ENCODE measurements at places on chromosomes 16 and 17.
A peak's percentile ranks its signal among the peaks of the same experiment; 100 is the strongest.

GRCh38 chr17:58364270-58364942 lies 12.4 kb upstream of the SUPT4H1 start:
- no peak for DNase-seq

DNA sequence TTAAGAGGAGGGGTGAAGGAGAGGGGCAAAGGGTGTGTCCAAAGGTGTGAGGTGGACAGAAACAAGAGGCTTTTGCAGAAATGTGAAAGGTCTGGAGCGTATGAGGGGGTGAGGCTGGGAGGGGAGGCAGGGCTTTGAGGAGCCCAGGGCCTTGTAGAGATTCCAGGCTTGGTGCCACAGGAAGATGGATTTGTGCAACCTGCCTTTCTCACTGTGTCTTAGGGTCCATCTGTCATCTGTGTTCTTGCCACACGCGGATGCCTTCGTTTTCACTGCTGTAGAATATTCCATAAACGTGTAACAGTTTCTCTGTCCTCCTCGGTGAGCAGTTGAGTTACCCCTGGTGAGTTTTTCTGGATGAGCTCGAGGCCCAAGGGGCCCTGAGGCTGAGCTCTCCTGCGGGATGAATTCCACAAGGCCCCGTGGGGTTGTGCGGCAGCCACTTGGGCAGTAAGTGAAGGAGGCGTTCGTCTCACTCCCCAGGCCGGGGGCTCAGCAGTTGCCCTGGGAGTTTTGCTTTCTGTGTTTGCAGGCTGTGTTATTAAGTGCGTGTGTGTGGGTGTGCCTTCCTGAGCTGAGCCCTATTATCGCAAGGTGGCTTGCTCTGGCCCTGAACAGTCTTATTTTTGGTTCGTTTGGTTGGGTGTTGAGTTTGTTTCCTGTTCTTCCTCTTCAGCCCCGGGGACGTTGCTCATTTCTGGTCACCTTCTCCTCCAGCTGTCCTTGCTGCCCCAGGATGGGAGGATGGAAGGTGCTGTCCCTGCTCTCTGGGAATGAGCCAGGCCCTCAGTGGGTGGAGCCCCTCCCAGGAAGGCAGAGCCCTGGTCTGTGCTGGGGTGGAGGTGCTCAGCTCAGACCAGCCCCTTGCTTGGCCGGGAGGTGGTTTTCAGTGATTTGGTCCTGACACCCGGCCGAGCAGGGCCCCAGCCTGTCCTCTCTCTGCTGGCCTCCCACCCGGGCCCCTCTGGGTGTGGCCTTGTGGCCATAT lies 28.4 kb downstream of the BAIAP2 start:
- no peak for DNase-seq

- peak; percentile 17 for DNase-seq
Measured at GRCh38 chr17:2693561-2694380, 17.8 kb downstream of the CLUH start.

DNA sequence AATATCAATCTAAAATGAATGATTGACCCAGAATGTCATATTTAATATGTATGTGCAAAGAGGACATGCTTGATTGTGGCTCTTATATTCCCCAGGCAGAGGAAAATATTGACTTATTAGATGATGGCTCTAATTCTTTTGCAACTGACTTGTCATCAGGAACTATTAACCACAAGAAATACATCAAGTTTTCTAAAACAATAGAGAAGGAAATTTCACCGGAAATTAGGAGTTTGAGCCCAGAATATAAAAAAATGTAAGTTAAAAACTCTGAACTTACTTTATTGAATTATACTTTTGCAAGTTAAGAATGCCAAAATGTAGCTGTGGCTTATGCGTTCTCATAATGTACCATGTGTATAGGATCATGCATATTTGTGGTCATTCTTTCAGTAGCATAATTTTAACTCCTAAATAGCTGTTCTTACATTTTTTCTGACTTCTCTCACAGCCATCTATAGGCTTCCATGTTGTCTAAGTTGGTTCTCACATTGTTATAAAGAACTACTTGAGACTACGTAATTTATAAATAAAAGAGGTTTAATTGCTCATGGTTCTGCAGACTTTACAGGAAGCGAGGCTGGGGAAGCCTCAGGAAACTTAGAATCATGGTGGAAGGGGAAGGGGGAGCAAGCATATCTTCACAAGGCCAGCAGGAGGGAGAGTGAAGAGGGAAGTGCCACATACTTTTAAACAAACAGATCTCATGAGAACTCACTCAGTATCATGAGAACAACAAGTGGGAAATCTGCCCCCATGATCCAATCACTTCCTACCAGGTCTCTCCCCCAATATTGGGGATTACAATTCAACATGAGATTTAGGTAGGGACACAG lies 11.6 kb downstream of the EFCAB13 start:
- DNase-seq = no peak

DNA sequence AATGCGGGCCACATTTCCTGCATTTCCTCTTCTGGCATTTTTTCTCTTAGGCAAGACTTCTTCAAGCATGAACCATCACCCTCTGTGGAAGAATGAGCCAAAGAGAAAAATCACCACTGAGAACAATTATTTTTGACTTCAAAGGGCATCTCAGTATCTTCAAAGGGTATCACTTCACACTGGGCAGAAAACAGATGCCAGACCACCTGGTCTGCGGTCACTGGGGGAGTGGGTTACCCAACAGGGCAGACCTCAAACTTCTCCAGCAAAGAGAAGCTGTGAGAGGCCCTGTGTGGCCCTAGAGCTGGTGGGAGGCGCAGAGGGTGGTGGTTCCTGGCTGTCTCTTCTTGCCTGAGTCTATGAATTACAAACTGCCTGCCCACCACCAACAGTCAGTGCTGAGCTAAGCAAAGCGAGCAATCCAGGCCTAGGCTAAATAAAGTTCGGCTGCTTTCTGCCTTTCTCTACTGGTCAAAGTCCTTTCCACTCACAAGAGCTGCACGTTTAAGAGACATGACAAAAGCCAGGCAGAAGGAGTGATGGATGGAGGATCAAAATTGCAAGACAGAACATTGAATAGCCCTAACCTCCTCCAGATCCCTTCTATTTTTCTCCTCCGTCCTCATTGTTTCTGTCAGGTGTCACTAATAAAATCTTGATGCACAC lies 602.7 kb upstream of the CDH5 start:
- DNase-seq = no peak

DNA sequence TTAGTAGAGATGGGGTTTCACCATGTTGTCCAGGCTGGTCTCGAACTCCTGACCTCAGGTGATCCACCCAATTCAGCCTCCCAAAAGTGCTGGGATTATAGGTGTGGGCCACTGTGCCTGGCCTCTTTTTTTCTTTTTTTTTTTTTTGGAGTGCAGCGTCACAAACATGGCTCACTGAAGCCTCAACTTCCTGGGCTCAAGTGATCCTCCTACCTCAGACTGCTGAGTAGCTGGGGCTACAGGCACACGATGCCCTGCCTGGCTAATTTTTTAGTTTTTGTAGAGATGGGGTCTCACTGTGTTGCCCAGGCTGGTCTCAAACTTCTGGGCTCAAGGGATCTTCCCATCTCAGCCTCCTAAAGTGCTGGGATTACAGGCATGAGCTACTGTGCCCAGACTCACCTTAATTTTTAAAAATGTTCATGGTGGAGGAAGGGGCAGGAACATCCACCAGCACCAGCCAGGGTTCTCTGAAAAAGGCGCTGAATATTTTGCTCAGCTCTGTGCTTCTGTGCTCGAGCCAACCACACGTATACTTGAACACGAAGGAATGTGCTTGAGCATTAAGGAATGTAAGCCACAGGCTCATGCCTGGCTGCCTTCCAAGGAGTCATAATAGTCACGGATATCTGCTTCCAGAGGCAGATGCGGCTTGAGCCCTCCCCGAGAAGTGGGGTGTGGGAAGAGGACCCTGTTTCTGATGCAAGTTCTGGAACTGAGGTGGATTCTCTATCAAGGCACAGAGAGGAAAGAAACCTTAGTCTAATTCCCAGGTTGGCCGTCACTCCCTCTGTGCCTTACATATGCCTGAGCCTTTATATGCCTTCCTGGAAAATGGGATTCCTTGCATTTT lies 65.5 kb upstream of the CREBBP start:
- peak; percentile 76 for DNase-seq

DNA sequence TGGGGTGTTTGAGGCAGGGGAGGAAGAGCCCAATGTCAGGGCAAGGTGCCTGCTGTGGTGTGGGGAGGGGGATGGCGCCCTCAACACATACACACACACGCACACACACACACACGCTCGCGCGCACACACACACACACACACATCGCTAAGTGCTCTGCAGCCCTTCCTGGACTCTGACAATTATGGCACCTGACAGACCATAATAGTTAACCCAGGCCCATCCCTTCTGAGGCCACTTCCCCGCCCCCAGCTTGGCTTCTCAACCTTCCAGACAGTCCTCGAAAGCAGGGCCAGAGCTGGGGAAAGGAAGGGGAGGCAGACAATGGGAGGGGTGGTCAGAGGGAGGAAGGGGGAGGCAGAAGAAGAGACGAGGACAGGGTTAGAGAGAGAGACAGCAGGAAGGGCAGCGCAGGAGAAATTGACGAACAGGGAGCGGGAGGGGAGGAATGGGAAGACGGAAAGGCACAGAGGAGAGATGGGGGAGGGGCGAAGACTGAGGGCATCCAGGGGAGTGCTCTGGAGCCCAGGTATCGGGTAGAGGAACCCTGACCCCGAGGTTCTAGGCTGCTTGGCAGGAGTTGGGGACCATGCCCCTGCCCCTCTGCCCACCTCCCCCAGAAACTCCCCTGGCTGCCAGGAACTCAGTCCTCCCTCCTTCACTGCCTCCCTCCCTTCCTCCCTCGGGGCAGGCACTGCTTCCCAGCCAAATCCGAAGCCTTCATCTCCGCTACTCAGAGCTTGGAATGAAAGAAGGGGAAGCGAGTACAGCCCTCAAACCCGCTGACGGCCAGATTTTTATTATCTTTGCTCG lies 4.0 kb downstream of the SRCIN1 start:
- DNase-seq = no peak

DNA sequence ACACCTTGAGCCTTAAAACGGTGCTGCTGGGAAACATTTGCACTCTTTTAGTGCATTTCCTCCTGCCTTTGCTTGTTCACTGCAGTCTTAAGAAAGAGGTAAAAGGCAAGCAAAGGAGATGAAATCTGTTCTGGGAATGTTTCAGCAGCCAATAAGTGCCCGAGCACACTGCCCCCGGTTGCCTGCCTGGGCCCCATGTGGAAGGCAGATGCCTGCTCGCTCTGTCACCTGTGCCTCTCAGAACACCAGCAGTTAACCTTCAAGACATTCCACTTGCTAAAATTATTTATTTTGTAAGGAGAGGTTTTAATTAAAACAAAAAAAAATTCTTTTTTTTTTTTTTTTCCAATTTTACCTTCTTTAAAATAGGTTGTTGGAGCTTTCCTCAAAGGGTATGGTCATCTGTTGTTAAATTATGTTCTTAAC lies 4.4 kb downstream of the SOX9 start:
- DNase-seq = no peak

DNA sequence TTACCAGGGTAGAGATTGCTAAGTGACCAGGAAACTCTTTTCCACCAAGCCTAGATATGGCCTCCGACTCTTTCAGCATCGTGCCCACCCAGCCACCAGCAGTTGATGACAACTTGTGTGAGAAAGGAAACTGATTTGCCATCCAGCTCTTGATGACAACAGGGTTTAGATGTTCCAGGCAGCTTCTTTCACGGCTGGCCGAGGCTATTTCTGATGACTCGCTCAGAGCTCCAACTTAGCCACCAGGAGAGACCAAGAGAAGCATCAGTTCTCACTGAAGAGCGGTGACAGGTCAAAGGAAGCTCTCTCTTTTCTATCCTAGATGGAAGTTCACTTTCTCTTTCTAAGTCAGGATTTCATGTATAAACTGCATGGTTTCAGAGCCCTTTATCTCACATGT lies 61.2 kb downstream of the MPHOSPH6 start:
- DNase-seq = no peak

- no peak for DNase-seq
Measured at GRCh38 chr17:79739148-79740062, 8.7 kb downstream of the ENPP7 start.
